GM23338 (cell line): ENCODE measurements at places on chromosomes 5 and 9. TPM values are rescaled to one million over a fixed set of nuclear protein-coding genes. Genes with fewer than 3 reads are reported as not detected.

The ZBTB26 gene
- 9.0 and 9.7 TPM in 2 replicates for total RNA-seq

The PKD2L2 gene
- not detected in 2 replicates for total RNA-seq

The PPP1R26 gene
- total RNA-seq: 44.4 and 49.8 TPM in 2 replicates

The CTSV gene
- total RNA-seq: 59.1 and 63.4 TPM in 2 replicates

The GBGT1 gene
- total RNA-seq: 15.7 and 22.4 TPM in 2 replicates

The SMIM33 gene
- not detected in 2 replicates for total RNA-seq

The TNFSF8 gene
- not detected in 2 replicates for total RNA-seq

The NUTM2F gene
- total RNA-seq: 0.45 TPM in 1 of 2 replicates, not detected in the other

The SNCAIP gene
- 8.0 and 11.9 TPM in 2 replicates for total RNA-seq

The PCAT7 gene
- 3.3 and 5.5 TPM in 2 replicates for total RNA-seq

The EGFLAM gene
- 0.50 and 1.9 TPM in 2 replicates for total RNA-seq

The PCDH1 gene
- total RNA-seq: 155 and 183 TPM in 2 replicates

The LSM11 gene
- 3.8 and 3.9 TPM in 2 replicates for total RNA-seq

The SPAAR gene
- not detected in 2 replicates for total RNA-seq

The ADAMTS2 gene
- total RNA-seq: 6.4 and 8.1 TPM in 2 replicates

The IFNA14 gene
- total RNA-seq: not detected in 2 replicates

The KIF20A gene
- 60.4 and 64.9 TPM in 2 replicates for total RNA-seq

The GLRA1 gene
- total RNA-seq: not detected in 2 replicates

The SLC36A2 gene
- not detected in 2 replicates for total RNA-seq

The GABRG2 gene
- 3.1 and 3.5 TPM in 2 replicates for total RNA-seq
